ENCODE measurements at places on chromosomes 12 and 14. TPM values are rescaled to one million over a fixed set of nuclear protein-coding genes. Genes with fewer than 3 reads are reported as not detected.

- no peak for DNase-seq
These were observed 481.9 kb upstream of the FOXG1 start for GRCh38 chr14:28284546-28285300.

- DNase-seq, result no peak
These were observed 5.3 kb downstream of the TXNDC16 start for GRCh38 chr14:52547027-52547426.

Gene FOXA1
- total RNA-seq, result not detected

- DNase-seq, result no peak
These were observed 7.0 kb downstream of the CRY1 start for GRCh38 chr12:107086314-107086713.

DNA sequence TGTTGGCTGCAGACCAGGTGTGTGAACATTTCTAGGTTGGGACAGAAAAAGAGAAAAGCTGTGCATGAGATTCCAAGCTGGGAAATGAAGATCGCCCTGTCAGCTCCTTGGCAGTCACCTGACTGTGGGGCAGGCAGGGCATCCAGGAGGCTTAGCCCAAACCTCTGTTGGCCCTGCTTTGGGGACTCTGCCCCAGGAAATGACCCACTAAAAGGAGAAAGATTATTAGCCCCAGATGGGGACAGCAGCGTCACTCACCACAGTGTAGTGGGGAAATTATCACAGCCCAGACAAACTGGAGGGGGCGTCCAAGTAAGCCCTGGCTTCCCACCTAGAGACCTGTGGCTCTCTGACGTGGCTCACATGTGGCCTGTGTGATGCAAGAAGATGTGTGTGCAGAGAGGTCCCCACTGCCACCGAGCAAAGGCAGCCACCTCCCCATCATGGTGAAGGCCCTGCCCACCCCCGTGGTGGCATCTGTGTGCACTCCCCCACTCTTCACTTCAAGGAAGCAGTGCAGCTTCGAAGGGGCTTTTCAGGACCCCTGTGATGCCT, 39.1 kb downstream of the DIO3 start:
- no peak for DNase-seq

- no peak for DNase-seq
These were observed 57.7 kb upstream of the DIO3 start for GRCh38 chr14:101503431-101504095.

Gene CLEC4E
- not detected for total RNA-seq

Gene HPD
- total RNA-seq, result not detected

DNA sequence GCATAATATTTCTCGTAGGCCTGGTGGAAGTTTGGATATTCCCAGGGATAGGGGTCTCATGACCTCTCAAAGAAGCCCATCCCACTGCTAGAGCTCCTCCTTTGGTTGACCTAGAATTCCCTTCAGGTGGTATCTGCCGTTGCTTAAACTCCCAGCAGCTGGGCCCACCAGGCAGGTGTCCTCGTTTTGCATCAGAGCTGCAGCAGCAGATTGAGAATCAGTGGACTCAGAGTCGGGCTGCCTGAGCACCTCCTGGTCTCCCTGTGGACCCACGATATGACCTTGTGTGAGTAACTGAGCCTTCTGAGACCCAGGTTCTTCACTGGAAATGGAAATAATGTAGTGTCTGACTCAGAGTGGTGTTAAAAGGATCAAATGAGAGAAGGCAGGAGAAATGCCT, 132.7 kb downstream of the PAPOLA start:
- peak; percentile 2 for DNase-seq

GRCh38 chr12:106248846-106249371, 1.1 kb upstream of the CKAP4 start:
- DNase-seq, result peak; percentile 24

DNA sequence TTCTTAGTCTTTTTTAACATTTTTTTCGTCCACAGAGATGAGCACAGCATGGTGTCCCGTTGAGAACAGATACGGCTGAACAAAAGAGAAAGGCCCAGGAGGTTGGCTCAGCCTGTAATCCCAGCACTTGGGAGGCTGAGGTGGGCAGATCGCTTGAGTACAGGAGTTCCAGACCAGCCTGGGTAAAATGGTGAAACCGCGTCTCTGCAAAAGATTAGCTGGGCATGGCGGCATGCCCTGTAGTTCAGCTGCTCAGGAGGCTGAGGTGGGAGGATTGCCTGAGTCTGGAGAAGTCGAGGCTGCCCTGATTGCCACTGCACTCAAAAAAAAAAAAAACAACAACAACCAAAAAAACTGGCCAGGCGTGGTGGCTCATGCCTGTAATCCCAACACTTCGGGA, 5.9 kb upstream of the EP400 start:
- no peak for DNase-seq

DNA sequence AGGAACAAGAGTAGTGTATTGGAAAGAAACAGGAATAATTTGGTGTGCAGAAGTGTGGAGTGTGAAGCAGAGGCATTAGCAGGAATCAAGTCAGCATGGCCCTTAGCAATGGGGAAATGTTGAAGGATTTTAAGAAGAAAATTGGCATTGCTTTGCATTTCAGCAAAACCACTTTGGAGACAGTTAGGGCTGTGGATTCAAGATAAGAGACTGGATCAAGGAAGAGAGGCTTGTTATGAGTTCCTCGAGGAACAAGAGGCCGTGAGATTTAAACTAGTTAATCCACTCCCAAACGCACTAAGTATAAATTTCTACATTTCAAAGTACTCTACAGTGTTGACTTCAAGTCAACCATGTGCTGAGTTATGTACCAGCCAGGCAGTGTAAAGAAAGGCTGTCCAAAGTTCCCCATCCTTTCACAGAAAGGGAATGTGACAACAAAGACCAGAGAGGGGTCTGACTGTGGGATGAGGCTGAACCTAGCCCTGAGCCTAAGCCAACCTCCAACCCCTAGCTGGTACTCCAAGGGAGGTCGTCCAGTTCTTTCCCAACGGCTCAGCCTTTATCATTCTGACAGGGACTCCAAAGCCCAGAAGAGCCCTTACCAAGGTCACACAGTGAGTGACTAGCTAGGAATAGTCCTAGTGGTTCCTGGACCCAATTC, 91.2 kb upstream of the BMP4 start:
- no peak for DNase-seq

Gene KLRG1
- 13.3 TPM for total RNA-seq

DNA sequence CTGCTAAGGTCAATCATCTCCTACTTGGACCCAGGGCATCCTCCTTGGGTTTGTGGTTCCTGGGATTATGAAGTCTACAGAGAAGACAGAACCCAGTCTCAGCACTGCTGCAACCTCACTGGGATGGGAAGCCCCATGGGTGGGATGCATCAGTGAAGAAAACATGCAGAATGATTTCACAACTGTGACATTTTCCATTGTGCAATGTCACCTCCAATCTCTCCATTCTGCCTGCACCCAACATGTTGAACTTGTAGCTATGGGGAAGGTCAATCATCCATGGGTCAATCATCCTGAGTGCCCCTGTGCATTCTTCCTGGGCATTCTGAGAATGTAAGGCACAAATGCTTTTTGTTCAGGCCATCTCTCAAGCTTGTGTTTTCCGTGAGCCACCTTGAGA, 1004.4 kb upstream of the TMEM132C start:
- no peak for DNase-seq

Gene MYF6
- not detected for total RNA-seq

Gene LMNTD1
- total RNA-seq, result not detected

DNA sequence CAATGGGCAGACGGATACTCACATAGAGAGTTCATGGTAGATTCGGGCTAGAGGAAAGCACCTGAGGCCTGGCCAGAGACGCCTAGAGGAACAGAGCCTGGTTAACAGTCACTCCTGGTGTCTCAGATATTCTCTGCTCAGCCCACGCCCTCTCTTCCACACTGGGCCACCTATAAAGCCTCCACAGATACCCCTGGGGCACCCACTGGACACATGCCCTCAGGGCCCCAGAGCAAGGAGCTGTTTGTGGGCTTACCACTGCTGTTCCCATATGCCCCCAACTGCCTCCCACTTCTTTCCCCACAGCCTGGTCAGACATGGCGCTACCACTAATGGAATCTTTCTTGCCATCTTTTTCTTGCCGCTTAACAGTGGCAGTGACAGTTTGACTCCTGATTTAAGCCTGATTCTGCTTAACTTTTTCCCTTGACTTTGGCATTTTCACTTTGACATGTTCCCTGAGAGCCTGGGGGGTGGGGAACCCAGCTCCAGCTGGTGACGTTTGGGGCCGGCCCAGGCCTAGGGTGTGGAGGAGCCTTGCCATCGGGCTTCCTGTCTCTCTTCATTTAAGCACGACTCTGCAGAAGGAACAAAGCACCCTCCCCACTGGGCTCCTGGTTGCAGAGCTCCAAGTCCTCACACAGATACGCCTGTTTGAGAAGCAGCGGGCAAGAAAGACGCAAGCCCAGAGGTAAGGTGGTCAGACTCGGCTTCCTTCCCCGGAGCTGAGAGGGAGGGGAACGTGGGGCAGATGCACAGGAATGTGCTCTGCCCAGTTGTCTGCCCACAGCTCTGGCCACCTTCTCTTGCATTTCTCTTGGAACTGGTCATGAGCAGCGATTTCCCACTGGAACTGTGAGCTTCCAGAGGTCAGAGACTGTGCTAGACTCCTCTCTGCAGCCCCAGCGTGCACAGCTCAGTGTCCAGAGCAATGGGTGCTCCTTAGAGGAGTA, at the start of gene CD4:
TSS of gene CD4 (plus strand) at position 557 of the 953 bp plus-strand sequence. CDS start 10,611 bp downstream, outside the sequence.
- peak; percentile 89 for DNase-seq

DNA sequence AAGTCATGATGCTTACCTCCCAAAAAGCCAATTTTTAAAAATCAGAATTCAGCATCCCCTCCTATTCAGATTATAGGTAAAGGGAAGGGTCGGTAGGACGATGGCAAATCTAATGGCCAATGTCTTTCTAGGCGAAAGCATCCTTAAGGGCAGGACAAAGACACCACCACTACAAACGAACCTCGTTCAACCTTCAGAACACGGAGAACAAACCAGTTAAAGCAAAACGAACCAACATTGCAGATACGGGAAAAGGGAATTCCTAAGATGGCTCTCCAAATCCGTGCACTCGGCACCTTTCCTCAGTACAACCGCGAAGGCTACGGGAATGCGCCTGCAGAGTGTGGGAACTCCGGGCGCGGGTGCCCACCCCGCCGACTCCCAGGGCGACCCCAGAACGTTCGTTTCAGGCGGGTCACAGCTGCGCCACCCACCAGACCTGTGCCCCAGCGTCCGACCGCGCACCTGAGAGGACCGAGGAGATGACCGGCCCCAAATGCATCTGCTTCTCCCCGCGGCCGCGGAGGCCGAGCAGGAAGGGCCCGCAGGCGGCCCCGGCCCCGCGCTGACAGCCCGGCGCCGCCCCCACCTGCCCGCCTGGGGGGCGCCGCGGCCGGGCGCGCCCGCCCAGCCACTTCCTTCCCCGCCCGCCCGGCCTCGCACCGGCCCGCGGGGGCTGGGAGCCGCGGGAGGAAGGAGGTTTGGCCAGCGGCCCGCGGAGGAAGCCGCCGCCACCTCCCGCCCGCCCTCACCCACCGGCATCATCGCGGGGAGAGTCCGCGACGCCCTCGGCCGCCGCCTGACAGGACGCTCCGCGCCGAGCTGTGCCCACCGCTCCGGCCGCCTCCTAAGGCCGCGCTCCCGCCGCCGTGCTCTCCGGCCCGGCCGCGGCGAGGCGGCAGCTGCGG, 578 bp downstream of the PPP1R13B start:
- peak; percentile 43 for DNase-seq

Gene OTOGL
- total RNA-seq, result not detected

DNA sequence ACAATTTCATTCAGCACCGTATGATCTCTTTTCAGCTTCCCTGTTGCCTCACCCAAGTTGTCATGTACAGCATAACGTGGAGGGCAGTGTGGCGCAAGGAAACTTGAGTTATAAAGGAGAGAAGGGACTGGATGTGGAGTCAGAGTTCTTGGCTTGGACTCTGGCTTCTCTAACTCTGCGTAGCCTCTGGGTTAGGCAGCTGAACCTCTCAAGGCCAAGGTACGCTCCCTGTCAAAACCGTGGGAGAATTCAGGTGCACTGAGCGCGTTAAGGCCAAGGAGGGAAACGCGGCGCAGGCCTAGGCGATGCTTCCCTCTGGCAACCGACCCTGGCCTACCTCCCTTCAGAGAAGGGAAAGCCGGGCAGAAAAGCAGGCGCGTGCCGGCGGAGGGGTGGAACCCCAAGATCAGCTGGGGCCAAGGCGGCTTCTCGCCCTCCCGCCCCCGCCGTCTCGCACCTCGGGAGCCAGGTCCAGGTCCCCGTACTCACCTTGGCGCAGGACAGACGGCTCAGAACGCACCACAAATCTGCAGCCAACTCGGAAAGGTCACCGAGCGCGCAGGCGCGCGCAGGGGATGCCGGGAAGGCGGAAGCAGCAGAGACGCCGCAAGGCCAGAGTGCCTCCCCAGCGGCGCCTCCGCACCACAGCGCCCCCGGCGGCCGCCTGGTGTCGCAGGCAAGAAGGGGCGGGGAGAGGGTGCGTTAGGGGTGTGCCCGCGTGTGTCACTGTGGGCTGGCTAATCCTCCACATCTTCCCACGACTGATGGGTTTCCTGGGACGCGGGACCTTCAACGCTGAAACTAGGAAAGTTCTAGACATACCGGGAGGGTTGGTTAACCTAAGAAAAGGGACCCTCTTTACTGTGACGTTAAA, 7.0 kb upstream of the TDRD9 start:
- peak; percentile 95 for DNase-seq

Gene DPPA3
- not detected for total RNA-seq

Gene CBX5
- total RNA-seq, result 106 TPM

DNA sequence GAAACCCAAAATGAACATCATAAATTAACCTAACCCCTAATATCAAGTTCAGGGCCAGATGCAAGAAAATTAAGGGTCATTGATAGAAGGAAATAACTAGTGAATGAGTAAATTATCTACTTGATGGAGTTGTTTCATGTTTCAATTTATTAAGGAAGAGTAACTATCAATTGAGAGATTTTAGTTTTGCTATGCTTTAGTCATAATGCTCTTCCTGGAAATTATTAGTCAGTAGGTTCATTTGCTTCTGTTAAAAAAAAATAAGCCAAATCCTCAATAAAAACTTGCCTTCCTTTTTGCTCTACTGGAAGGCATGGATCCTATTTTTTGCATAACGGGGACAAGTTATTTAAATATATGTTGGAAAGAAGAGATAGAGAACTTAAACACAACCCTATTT, 59.0 kb upstream of the HIF1A start:
- no peak for DNase-seq

Gene ADSS1
- total RNA-seq, result 0.98 TPM

DNA sequence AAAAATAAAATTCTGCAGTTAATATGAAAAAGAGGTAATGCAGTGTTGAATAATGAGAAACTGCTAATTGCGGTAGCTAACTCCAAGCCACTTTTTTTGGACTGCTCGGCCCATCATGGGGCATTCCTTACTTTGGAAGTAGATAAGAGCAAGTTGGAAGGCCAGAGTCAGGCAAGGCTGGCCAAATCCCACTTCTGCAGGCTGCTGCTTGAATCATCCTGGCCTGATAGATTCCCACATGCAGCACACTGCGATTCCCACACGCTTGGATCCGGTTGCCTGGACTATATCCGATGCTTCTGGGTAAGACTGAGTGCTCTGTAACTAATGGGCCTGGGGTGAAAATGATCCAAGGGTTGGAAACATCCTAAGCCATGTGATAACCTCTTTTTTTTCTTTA, 10.6 kb downstream of the EIF2B2 start:
- DNase-seq, result no peak

- DNase-seq, result no peak
These were observed 86.5 kb downstream of the PPM1H start for GRCh38 chr12:62848418-62848817.

- DNase-seq, result peak; percentile 47
These were observed 5.1 kb downstream of the ERBB3 start for GRCh38 chr12:56084958-56085543.

Gene KRT82
- total RNA-seq, result not detected

All from activated CD4-positive, alpha-beta memory T cell treated with anti-CD3 and anti-CD28 coated beads, Interleukin-2, amount 10 ng/mL, durations not matched to agents 7 days and 5 days (primary cell).